ENCODE measurements at places on chromosomes 1 and 21. TPM values are rescaled to one million over a fixed set of nuclear protein-coding genes. Genes with fewer than 3 reads are reported as not detected.

CD53 gene
- polyA plus RNA-seq, result 7.6 TPM

NAV1 gene
- polyA plus RNA-seq, result 20.7 TPM

NPHS2 gene
- 431 TPM for polyA plus RNA-seq

KRTAP10-6 gene
- polyA plus RNA-seq, result not detected

CCDC27 gene
- 0.32 TPM for polyA plus RNA-seq

GRCh38 chr21:45330851-45331261, 43.2 kb upstream of the POFUT2 start:
- DNase-seq, result no peak

- DNase-seq, result no peak
Observed at GRCh38 chr21:38898422-38899096, 92.8 kb downstream of the ETS2 start.

DNA sequence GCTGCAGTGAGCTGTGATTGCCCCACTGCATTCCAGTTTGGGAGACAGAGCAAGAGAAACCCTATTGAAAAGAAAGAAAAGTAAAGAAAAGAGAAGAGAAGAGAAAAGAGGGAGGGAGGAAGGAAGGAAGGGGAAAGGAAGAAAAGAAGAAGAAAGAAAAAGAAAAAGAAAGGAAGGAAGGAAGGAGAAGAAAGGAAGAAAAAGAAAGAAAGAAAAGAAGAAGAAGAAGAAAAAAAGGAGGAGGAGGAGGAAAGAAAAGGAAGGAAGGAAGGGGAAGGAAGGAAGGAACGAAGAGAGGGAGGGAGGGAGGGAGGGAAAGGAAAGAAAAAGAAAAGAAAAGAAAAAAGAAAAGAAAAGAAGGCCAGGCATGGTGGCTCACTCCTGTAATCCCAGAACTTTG, 10.2 kb downstream of the SLC5A9 start:
- no peak for DNase-seq

GRCh38 chr21:33968080-33968994, 52.7 kb upstream of the ATP5PO start:
- DNase-seq, result no peak

DNA sequence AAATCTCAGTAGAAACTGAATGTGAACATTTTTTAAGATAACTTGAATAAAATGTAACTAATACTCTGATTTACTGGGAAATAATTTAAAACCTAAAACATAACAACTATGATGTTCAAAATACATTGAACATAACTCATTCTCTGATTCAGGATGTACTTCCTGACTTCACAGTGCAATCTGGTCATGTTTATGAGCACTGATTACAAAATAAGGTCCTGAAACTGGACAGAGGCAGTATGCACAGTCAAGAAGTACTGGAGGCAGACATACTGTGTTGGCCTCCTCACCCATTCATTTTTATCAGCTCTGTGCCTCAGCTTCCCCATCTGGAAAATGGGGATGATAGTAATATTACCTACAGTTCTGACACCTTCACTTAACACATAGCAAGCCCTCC, 651.3 kb downstream of the PTPRC start:
- DNase-seq, result no peak

GRCh38 chr1:38241594-38242334, 195.2 kb upstream of the POU3F1 start:
- no peak for DNase-seq

DNA sequence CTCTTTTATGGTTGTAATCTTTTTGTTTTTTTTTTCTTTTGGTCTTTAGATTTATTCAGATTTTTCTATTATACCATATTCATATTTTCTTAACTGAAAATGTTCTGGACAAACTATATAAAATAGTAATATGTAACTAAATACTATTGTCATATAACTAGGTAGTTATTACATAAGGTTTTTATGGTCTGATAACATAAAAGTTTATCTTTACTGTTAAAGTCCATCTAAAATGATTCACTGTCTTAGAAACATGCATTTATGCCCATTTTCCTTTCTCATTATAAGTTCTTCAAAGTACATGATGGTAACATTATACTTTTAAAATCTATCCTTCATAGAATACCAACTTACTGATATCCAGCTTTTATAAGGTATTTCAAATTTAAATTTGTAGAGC, 29.1 kb downstream of the IARS2 start:
- no peak for DNase-seq

DNA sequence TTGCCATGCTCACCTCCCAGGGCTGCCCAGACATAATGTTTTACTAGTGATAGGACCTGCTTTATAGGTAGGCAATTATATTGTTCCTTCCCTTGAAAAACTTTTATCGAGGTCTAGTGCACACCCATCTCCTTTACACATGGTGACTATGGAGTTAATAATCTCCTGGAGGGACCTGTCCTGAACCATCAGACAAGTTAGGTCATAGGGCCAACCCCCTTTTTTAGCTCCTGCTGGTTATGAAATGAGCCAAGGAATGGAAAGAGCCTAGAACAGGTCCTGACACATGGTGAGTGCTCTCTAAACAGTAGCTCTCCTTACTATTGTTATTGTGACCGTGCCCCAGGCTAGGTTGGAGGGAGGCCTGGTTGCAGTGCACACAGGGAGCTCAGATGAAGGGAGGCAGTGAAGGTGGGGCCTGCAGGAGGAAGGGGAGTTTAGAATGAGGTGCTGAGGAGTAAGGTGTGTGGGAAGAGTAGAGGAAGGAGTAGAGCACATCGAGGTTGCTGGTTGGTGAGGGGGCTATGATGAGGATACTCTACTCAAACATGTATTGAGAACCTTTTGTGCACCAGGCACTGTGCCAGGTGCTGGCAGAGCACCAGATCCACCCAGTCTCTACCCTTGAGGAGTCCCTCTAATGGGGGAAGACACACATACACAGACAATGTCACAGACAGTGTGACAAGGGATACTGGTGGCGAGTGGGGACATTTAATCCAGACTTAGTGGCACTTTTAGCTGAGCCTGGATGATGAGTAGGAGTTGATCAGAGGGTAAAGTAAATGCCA, 14.1 kb upstream of the LMNA start:
- no peak for DNase-seq

DNA sequence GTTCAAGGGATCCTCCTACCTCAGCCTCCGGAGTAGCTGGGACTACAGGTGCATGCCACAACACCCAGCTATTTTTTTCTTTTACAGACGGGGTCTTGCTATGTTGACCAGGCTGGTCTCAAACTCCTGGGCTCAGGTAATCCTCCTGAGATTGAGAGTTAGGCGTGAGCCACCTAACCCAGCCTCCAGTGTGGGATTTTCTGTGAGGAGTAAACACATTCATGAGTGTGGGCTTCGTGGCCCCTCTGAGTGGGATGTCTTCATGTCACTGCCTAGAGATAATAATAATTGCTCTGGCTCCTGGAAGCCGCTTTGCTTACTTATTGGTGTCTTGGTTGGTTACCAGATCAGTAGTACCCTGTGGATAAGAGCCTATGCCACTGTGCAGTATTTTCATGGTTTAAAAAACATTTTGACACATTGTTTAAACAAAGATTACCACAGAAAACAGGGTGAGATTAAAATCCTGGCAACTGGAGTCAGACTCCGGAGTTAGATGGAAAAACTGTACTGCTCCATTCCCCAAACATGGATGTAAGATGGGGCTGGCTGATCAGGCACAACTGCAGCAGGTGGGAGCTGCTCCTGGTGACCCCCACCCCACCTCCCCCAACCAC, 159.1 kb upstream of the RAB4A start:
- no peak for DNase-seq

- DNase-seq, result no peak
Observed at GRCh38 chr1:119353836-119354235, 14.7 kb upstream of the HAO2 start.

DNA sequence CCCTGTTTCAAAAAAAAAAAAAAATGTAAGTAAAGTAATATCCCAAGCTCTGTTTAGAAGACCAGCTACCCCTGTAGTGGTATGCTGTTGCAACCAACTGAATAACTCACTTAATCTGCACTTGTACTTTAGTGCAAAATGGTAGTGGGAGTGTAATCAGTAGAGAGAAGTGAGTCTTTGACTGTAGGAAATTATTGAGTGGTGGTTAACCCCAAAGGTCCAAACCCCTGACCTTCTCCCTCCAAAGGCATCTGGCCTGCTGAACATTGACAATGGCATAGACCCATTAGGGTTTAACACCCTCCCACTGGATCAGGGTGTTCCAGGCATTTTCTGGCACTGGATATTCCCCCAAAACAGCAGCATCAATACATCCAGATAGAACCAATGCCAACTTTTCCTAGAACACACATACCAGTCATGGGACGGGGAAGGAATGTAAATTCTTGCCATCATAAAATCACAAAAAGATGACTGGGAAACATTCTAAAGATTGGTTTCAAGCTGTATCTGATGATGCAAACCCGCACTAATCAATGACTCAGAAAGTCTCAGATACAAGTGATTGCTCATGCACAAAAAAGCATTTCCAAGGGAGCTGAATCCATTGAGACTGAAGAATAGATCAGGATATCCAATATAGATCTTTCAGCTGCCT, 110.3 kb downstream of the MRPL39 start:
- no peak for DNase-seq
